ENCODE measurements at places on chromosomes 2 and 18.

- no peak for DNase-seq
These were observed at the start of gene CIDEA for GRCh38 chr18:12254136-12254819. Gene CIDEA (plus strand): TSS chr18:12254361. CDS start chr18:12254384, 23 bp downstream.

DNA sequence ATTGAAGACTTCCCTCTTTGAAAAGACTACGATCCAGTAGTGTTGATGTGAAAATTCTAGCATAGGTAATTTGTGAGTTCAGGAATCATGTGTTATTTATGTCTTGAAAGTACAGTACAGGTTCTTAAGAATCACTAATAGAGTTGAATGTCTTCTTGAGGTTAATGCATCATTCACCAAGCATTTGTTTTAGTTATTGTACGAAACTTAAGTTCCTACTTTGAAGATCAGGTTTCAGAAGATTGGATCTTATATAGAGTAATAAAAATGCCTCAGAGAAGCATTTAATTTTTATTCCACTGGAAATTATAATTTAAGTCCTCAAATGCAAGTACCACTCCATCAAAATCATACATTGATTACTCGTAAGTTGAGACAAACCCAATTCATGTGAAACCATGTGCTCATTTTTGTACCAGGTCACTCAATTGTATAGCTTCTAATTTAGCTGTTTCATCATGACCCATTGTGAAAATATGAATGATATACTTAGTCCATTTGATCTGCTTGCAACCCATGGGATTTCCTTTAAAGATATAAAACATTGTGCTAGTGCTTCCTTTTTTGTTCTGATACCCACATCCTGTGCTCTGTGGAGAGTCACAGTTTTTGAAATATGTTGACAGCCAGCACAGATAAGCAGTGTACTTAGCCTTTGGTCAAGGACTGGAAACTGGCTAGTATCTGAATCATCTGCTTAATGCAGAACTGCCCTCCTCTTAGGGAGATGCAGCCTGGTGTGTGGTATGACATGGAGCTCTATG is 22.5 kb upstream of the RAB27B start:
- DNase-seq, result no peak

GRCh38 chr2:219772103-219772635 is 144.7 kb downstream of the SLC4A3 start:
- no peak for DNase-seq

- no peak for DNase-seq
These were observed 22.2 kb downstream of the PDIA6 start for GRCh38 chr2:10790228-10790973.

DNA sequence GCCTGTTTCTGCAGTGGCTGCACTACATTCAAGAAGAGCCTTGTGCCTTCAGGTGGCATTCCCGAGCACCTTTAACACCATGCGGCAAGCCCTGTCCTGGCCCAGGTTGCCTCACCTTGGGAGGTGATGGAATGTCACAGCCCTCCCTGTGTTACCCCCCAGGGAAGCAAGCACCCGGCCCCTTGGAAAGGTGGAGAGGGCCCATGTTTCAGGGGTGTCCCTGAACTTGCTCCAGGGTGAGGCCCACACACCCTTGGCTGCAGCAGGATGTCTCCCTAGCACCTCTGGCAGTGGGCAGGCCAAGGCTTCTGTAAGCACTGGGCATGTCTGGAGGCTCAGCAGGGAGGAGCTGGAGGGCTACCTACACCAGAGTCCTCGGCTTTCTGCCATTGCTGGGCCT is 29.3 kb upstream of the ACAA2 start:
- no peak for DNase-seq

DNA sequence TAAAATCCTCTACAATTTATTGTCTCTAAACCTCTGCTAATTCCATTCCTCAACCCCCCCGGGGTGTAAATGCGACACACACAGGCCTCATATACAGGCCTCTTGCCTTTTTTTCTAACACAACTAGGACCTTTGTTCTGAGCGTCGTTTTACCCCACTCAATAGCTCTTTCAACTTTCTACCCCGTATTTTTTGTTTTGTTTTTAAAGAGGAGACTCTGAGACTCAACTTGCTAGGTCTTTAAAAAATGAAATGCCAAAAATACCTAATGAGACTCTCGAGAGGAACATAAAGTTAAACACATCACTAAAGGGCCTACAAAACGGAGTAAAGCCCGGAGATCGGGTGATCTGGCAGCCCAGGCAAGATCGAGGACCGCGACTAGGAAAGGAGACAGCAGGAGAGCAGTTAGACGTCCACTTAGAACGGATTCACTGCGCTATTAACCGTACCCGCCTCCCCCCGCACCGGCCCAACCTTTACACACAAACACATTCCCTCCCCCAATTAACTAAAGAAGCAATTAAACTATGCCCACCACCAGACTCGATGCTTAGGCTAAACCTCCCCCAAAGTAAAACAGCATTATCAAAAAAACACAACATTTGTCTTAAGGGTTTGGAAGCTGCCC is 1.7 kb downstream of the TRIP12 start:
- no peak for DNase-seq

GRCh38 chr2:162556996-162557395 is 213.1 kb downstream of the GCA start:
- DNase-seq, result no peak

DNA sequence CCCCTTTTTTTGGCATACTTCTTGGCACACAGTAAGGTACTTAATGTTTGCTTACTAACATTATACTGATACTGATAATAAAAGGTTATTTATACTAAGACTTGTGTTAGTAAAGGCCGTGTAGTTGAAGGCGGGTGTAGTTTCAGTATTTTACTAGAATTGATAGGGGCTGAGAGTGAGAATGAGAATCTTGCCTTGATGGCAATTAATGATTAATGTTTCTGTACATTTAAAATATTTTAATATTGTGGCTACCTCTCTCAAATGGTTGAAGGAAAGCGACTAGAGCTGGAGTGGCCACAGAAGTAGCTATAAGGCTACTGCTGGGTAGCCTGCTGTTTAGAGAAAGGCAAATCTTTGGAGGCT is 29.3 kb downstream of the PELI1 start:
- DNase-seq, result no peak

GRCh38 chr18:29960539-29960938 is 1082.0 kb downstream of the DSC3 start:
- DNase-seq, result no peak

- no peak for DNase-seq
These were observed 90.3 kb downstream of the ROCK2 start for GRCh38 chr2:11254100-11254536.

DNA sequence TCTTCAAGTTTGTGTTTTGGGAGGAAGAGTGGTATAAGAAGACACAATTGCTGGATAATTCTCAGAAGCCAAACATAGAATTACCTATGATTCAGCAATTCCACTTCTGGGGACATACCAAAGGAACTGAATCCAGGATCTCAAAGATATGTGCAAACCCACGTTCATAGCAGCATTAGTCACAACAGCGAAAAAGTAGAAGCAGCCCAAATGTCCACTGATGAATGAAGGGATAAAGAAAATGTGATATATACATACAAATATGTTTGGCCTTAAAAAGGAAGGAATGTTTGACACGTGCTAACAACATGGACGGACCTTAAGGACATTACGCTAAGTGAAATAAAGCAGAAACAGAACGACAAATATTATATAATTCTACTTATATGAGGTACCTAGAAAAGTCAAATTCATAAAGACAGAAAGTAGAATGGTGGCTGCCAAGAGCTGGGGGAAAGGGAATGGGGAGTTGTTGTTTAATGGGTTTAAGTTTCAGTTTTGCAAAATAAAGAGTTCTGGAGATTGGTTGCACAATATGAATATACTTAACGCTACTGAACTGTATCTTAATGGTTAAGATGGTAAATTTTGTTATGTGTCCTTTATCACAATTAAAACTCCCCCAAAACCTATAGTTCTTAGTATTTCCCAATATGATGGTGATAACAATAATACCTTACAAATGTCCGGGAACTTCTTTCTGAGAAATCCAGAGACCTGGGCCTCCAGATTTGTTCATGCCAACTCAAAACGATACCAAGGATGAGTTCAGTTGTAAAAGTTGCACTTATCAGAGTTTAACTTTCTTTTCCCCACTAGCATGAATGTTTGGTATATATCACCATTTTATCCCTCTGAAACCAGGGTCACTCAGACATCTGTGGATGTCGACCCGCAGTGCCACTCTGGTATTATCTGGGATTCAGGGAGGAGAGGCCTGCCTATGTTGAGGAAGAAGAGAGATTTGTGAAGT is 33.7 kb upstream of the WIPF1 start:
- no peak for DNase-seq

DNA sequence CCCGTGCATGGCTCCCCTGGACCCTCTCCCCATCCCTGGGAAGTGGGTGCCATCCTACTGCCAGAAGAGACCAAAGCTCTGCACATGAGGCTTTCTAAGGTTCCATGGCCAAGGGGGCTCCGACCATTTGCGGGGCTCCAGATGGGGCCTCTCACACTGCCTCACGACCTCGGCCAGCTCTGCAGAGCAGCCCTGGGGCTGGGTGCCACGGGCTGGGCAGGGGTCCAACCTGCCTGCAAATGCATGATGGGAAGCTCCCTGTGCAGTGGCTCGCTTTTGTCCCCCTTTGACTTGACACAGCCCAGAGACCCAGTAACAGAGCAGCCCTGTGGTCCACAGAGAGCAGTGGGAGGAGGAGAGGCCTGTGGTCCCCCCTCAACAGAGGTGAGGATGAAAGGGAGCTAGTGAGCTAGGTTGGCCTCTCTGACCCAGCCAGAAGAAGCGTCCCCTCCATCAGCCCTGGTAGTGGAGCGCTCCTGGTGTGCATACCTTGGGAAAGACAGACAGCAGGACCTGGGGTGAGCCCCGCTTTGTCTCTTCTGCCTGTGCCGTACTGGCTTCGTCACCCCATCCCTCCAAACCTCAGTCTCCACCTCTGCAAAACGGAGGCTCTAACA is 174.1 kb downstream of the DDX1 start:
- DNase-seq, result no peak

DNA sequence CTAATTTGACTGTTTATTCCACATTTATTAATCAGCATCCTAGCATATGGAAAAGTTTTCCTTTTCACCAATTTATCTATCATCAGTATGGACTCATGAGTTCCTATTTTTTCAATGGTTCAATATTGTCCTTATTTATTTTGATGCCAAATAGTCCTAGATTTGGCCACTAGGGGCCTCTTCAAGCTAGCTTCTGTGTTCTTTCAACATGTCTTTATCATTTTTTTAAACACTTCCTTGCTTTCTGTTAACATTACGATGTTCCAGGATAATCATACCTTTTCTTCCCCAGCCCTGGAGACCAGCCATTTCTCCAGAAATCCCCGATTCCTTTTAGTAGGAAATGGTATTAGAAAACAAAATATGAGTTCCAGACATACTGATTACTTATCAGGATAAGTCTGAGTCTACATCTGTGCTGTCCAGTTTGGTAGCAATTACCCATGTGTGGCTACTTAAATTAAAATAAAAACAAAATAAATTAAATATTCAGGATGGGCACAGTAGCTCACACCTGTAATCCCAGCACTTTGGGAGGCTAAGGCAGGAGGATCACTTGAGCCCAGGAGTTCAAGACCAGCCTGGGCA is 70.6 kb downstream of the RPE start:
- DNase-seq, result no peak

DNA sequence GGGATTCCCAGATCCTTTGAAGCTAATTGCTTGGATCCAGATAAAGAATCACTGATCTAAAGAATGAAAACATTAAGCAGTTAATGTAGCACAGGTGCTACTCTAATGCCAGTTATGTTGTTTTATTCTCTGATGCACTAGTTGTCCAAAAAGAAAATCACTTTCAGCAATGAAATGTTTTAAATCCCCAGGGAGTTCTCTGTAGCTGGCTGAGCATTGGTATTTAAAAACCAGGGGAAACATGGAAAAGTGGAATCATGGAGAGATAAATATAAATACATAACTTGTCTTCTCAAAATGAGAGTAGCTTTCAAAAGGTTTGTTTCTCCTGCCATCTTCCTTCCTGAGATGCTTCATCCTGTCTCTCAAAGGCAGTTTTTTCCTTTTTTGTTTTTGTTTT is 37.7 kb downstream of the CD302 start:
- DNase-seq, result no peak

GRCh38 chr2:202758128-202758527 is 113.4 kb downstream of the ICA1L start:
- no peak for DNase-seq

- DNase-seq, result no peak
These were observed 22.1 kb upstream of the SERTAD2 start for GRCh38 chr2:64675860-64676259.

DNA sequence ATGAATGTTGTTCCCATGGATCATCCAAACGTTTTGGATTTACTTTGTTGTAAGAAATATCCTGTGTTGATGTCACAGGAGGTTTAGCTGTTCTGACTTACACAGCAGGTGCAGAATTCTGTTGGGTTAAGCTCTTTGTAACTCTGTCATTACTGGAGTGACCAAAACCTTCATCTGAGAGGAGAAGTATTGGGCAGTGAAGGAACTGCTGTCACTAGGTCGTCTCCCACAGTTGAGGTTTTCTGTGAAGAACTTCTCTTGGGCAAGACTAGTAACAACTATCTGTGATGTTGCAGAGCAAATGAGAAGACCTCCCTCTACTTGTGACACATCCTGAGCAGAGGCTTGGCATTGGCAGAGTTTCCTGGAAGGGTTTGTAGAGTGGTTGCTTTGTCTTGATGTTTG is 2.9 kb downstream of the SPTBN1 start:
- no peak for DNase-seq

All from cortex of kidney (tissue), 1 donor.